ENCODE measurements at places on chromosomes 7 and 10. TPM values are rescaled to one million over a fixed set of nuclear protein-coding genes. Genes with fewer than 3 reads are reported as not detected.
A peak's percentile ranks its signal among the peaks of the same experiment; 100 is the strongest.

DNA sequence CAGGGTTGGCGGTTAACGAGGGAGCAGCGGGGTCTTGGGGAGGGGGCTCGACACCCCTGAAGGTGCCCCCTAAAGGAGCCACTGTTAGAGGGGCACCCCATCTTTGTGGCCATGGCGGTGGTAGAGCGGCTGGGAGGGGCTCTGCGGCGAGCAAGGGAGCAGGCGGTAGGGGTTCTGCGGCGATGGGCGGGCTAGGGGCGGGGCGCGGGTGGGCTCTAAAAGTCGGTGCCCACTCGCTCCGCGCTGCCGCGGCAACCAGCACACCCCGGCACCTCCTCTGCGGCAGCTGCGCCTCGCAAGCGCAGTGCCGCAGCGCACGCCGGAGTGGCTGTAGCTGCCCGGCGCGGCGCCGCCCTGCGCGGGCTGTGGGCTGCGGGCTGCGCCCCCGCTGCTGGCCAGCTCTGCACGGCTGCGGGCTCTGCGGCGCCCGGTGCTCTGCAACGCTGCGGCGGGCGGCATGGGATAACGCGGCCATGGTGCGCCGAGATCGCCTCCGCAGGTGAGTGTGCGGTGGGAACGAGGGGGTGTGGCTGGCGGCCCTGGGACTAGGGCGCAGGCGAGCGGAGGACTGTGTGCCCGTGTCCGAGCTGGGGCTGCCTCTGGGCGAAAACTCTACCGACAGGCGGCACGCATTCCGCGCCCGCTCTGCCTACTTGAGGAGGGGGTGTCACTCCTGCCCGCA, at the start of gene MEST:
MEST (plus strand) TSS at position 245 of the 682 bp plus-strand sequence; CDS start at position 474, 229 bp downstream.
- peak; percentile 35 for DNase-seq
- no peak within 1 kb of the TSS for H3K27ac ChIP-seq
- H3K36me3 ChIP-seq, result peaks cover 10% of the 10 kb centered on the region
- H3K4me1 ChIP-seq, result peaks cover 10% of the 10 kb centered on the region

GRCh38 chr7:44291066-44291732, 34.2 kb downstream of the CAMK2B start:
- H3K27me3 ChIP-seq, result peaks cover 11% of the 10 kb centered on the region
- no peaks in the 10 kb centered on the region for H3K4me1 ChIP-seq
- H3K4me3 ChIP-seq, result no peak overlapping the region

DNA sequence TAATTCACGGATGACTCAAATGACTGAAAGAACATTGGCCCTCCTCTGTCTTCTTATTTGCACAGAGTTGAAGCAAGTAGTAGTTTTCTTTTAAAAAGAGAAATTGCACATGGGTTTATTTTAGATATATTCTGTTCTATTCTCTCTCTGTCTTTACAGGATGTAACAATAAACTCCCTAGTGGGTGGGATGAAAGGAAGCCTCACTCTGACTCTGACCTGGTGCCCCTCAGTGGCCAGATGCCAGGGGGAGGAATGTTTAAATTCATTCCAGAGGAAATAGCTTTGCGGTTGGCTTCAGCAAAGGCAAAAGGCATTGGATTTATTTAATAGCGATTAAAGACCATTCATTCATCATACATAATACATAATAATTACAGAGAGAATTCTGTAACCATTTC, 156.4 kb upstream of the MTPN start:
- H3K36me3 ChIP-seq, result peaks cover 2% of the 10 kb centered on the region
- no peaks in the 10 kb centered on the region for H3K27me3 ChIP-seq
- peaks cover 3% of the 10 kb centered on the region for H3K4me1 ChIP-seq
- H3K27ac ChIP-seq, result no peak overlapping the region
- no peak for DNase-seq

DNA sequence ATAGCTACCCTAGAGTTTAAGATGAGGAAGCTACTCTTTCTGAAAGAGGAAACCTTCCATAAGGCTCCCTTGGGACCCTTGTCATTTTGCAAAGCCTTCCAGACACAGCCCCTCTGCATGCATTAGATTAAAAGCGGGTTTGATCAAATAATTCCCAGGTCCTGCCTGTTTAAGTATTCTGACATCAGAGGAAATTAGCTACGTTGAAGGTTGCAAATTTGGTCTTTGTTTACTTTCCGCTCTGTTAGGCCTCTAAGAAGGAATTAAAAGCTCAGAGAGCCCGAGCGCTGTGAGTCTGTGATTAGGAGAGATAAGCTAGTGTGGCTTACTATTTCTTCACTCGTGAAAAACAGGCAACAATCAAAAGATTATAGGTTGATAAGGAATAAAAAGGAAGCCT, 1.4 kb upstream of the THSD7A start:
- DNase-seq, result no peak
- peaks cover 13% of the 10 kb centered on the region for H3K4me1 ChIP-seq
- H3K27me3 ChIP-seq, result peaks cover 51% of the 10 kb centered on the region

- H3K27ac ChIP-seq, result no peak overlapping the region
- peaks cover 9% of the 10 kb centered on the region for H3K36me3 ChIP-seq
- H3K27me3 ChIP-seq, result no peaks in the 10 kb centered on the region
- no peak overlapping the region for H3K4me3 ChIP-seq
- no peak for DNase-seq
Observed at GRCh38 chr7:55396233-55396785, 31.2 kb downstream of the LANCL2 start.

DNA sequence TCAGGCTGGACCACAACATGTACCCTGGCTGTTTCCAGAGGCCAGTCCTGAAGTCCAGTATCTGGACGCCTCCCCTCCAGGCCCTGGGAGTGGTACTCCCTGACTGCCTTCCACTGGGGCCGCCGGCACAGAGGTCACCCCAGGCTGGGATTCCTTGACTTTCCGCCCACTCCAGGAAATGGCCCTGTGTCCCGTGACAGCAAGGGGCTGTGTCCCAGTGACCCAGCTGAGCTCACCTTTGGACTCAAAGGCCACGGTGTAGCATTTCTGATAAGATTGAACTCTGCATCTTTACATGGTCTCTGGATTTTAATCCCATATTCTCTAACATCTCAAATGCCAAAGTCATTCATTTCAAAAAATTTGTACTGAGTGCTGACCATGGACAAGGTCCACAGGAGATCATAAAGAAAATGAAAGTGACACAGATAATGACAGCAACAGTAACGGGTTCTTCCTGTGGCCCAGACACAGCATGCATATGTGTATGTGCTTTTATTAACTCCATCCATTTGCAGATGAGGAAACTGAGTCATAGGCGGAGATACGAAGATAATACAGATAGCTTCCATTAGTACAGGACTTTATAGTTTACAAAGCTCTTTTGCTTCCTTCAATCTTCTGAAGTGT, 5.4 kb downstream of the ADAMTS14 start:
- H3K4me3 ChIP-seq, result no peak overlapping the region
- peaks cover 16% of the 10 kb centered on the region for H3K4me1 ChIP-seq
- H3K27ac ChIP-seq, result no peak overlapping the region
- H3K36me3 ChIP-seq, result no peaks in the 10 kb centered on the region
- no peak for DNase-seq
- H3K27me3 ChIP-seq, result peaks cover 35% of the 10 kb centered on the region

DNA sequence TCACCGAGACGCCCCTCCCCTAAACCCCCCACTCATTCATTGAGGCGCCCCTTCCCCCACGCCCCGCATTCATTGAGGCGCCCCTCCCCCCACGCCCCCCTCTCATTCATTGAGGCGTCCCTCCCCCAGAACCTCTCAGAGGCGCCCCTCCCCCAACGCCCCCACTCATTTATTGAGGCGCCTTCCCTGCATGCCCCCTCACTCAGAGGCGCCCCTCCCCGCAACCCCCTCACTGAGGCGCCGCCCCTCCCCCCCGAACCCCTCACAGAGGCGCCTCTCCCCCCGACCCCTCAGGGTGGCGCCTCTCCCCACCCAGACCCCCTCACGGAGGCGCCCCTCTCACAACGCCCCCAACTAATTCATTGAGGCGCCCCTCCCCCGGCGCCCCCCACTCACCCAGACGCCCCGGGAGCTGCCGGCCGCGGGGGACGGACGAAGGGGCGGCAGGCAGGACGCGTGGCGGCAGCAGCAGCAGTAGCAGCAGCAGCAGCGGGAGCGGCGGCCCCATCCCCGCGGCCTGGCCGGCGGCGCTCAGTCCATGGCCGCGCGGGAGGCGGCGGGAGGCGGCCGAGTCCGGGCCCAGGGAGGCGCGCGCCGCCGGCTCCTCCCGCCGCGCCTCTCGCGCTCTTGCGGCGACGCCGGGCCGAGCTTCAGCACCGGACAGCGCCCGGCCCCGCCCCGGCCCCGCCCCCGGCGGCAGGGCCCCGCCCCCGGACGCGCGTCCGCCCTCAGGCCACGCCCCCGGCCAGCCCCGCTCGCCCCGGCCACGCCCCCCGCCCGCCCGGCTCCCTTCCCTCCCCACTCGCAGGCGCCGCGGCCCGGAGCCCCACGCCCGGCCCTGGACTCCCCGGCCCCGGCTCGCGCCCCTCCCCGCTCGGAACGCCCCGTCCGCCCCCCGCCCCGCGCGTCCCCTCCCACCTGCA, at the start of gene PTPRN2:
PTPRN2 (minus strand) TSS at position 662 of the 923 bp plus-strand sequence.
- peaks cover 3% of the 10 kb centered on the region for H3K4me1 ChIP-seq
- no peaks in the 10 kb centered on the region for H3K36me3 ChIP-seq
- peak; percentile 65 for DNase-seq
- H3K27me3 ChIP-seq, result peaks cover 56% of the 10 kb centered on the region
- no peak within 1 kb of the TSS for H3K27ac ChIP-seq

GRCh38 chr10:62057850-62058249, 156.4 kb downstream of the ARID5B start:
- H3K36me3 ChIP-seq, result peaks cover 90% of the 10 kb centered on the region
- H3K27me3 ChIP-seq, result no peaks in the 10 kb centered on the region
- no peak for DNase-seq
- H3K27ac ChIP-seq, result no peak overlapping the region

DNA sequence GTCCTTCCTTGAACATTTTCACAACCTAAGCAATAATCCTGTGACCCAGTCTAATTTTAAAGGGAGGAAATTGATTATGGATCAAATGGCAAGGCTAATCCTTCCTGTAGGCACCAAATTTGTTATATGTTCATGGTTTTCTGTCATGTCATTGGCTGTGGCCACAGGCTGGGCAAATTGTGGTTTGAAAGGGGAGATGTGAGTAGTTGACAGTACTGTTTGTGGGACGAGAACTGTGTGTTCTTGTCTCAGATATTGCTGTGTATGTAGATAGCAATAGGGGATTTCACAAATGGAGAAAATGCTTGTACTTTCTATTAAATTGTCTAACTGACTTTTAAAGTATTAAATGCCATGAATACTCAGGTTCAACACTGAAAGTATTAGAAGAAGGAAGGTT, 8.1 kb upstream of the PRKG1 start:
- no peak for DNase-seq
- no peak overlapping the region for H3K27ac ChIP-seq
- peaks cover 6% of the 10 kb centered on the region for H3K27me3 ChIP-seq
- no peak overlapping the region for H3K4me3 ChIP-seq
- no peaks in the 10 kb centered on the region for H3K36me3 ChIP-seq

GRCh38 chr10:22710139-22710745, 4.1 kb downstream of the PIP4K2A start:
- H3K27me3 ChIP-seq, result no peaks in the 10 kb centered on the region
- no peak for DNase-seq
- peaks cover 51% of the 10 kb centered on the region for H3K36me3 ChIP-seq
- H3K4me3 ChIP-seq, result peak overlapping the region; percentile 71
- peak overlapping the region; percentile 90 for H3K27ac ChIP-seq

- no peak overlapping the region for H3K27ac ChIP-seq
- H3K4me1 ChIP-seq, result no peaks in the 10 kb centered on the region
- H3K36me3 ChIP-seq, result no peaks in the 10 kb centered on the region
- no peak overlapping the region for H3K4me3 ChIP-seq
Observed at GRCh38 chr7:158186406-158186805, 401.2 kb downstream of the PTPRN2 start.

GRCh38 chr7:921071-921461, 33.4 kb downstream of the ADAP1 start:
- peaks cover 38% of the 10 kb centered on the region for H3K4me1 ChIP-seq
- peaks cover 24% of the 10 kb centered on the region for H3K36me3 ChIP-seq
- peak overlapping the region; percentile 48 for H3K4me3 ChIP-seq
- no peak for DNase-seq

DNA sequence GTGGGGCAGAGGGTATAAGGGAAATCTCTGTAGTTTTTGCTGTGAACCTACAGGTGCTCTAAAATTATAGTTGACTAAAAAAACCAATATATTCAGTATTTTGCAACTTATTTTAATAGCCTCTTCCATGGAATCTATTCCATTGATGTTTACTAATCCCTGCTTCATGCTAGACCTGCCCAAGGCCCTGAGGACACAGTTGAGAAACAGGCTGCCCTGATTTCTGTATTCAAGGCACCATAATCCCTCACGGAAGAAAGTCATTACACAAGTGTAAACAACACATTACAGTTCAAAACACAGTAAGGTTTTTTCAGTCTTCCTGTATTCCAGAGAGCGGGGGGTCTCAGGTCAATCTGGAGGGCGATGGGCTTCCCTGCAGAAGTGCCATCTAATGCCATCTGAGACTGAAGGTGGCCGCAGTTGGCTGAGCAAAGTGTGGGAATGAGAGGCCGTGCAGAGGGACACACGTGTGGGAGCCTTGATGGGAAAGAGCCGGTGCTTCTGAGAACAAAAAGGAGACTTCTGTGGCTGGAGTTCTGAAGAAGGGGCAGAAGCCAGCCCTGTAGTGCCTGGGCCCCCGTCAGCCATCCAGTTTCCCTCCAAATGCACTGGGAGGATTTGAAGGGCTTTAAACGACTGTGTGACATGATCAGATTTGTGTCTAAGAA, 146.9 kb downstream of the PTPN20 start:
- H3K27me3 ChIP-seq, result no peaks in the 10 kb centered on the region
- DNase-seq, result no peak
- H3K27ac ChIP-seq, result no peak overlapping the region
- H3K4me1 ChIP-seq, result peaks cover 12% of the 10 kb centered on the region

- no peaks in the 10 kb centered on the region for H3K36me3 ChIP-seq
- no peaks in the 10 kb centered on the region for H3K4me1 ChIP-seq
- H3K27me3 ChIP-seq, result peaks cover 7% of the 10 kb centered on the region
- no peak overlapping the region for H3K27ac ChIP-seq
Observed at GRCh38 chr10:131569851-131570715, 258.6 kb upstream of the TCERG1L start.

DNA sequence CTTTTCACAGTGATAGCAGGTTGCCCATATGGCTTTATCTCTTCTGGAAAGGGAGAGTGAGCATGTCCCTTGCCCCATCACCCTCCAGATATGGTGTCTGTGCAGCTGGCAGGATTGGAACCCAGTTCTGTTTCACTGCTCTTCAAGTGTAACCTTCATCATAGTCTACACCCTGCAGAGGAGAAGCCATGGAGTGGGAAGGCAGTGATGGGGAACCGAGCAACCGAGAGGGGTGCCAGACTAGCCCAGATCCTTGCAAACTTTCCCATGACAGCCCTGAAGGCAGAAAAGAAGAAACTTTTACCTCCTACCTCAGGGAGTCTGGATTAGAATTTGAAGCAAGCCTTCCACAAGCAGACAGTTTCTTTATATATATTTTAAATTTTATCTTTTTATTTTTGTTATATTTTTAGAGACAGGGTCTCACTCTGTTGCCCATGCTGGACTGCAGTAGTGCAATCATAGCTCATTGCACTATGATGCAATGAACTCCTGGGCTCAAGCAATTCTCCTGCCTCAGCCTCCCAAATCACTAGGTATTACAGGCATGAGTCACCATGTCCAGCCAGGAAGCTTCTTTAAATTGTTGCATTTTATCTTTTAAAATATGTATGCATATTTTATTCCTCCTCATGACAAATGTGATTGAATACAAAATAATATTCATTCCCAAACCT, 133.3 kb downstream of the KCNMA1 start:
- H3K4me3 ChIP-seq, result no peak overlapping the region
- peaks cover 20% of the 10 kb centered on the region for H3K4me1 ChIP-seq
- no peak overlapping the region for H3K27ac ChIP-seq
- no peak for DNase-seq
- no peaks in the 10 kb centered on the region for H3K36me3 ChIP-seq

EPO gene
- total RNA-seq, result not detected

AOAH gene
- total RNA-seq, result 5.3 TPM

PPP1R17 gene
- total RNA-seq, result not detected

Data from activated naive CD8-positive, alpha-beta T cell treated with anti-CD3 and anti-CD28 coated beads for 36 hours (primary cell).